ENCODE measurements at places on chromosomes 1 and 21. TPM values are rescaled to one million over a fixed set of nuclear protein-coding genes. Genes with fewer than 3 reads are reported as not detected.

- no peak for DNase-seq
Observed at GRCh38 chr1:189149547-189150375, 1327.9 kb downstream of the BRINP3 start.

GRCh38 chr1:182723200-182723599, 38.8 kb upstream of the RGS8 start:
- no peak for DNase-seq

DNA sequence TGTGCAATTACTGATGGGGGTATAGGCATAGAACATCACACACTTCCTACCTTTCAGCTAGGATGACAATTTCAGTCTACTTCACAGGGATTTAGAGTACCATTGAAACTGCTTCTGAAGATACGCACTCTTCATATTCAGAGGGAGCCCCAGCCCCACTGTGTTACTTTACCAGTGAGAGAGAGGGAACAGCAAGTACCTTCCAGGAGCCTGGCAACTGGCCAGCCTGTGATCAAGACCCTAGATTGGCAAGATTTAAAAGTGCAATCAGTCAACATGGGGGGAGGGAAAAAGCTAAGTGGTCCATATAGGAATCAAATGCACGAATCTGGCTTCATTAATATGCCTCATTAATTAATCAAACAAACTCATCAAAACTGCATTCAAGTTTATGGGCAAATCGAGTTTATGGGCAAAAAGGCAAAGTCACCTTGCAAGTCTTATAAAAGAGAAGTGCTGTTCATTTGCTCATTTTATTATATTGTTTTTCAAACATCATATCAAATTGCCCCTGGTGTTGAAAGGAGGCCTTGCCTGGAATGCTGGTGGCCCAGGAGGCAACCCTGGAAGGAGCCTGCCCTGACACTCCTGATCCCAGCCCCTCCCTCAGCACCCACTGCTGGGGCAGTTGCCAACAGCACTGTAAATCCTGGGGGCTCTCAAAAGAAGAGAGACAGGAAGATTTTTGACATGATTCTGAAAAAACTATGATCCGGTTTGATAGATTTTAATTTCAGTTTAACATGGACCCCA, 184.9 kb upstream of the DPT start:
- no peak for DNase-seq

DNA sequence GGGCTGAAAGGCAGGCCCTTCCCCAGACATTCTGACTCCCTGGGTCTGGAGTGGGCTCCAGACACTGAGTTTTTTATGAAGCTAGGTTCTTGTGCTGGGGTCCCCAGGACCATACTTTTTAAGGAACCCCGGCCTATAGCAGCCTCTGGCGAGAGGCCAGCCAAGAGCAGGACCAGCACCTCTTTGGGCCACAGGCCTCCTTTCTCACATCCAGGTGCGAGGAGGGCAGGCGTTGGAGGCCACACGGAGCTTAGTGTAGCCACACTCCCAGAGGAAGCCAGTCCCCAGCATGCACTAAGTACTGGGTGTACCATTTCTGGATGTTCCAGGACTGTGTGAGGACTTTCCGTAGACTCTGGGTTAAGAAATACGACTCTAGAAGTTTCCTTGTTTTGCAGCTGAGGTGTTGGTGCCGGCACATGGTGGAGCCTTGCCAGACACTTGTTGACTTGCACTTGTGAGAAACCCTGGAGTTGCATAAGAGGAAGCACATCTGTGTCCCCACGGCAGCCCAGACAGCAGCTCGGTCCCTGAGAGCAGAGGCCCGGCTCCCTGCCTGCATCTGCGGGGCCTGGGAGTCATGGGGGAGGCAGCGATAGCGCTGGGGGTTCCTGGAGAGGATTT, 122.2 kb upstream of the VAMP3 start:
- no peak for DNase-seq

- no peak for DNase-seq
Observed at GRCh38 chr1:205375835-205376545, 19.3 kb upstream of the KLHDC8A start.

ANKRD35 gene
- 0.64 TPM for total RNA-seq

DNA sequence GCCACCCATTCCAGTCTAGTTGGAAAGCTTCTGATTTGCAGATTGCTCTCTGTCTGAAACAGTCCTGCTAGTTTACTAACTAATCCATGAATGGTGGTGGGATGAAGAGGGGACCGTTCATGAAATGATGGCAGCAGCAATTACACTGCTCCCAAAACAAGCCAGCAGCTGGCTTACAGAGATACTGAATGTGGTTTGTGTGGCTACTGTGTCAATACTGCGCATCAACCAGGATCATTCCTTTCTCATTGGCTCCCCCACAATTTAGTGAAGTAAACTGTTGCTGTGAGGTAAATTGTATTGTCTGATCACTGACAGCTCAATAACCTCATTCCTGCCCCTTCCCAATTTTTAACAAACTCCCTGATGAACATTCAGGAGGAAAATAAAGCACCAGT, 191.3 kb upstream of the LMO4 start:
- DNase-seq: no peak

UMODL1 gene
- not detected for total RNA-seq

PRELP gene
- not detected for total RNA-seq

PSMB2 gene
- 107 TPM for total RNA-seq

SPRR1B gene
- total RNA-seq: not detected

OR10Z1 gene
- total RNA-seq: not detected

IPP gene
- total RNA-seq: 16.7 TPM

GRCh38 chr1:28518745-28519341, 13.0 kb downstream of the RCC1 start:
- peak; percentile 67 for DNase-seq

- no peak for DNase-seq
Observed at GRCh38 chr1:14435368-14436023, 163.0 kb upstream of the KAZN start.

- DNase-seq: no peak
Observed at GRCh38 chr1:200856716-200857357, 15.9 kb upstream of the GPR25 start.

- no peak for DNase-seq
Observed at GRCh38 chr1:67169932-67170331, 3.7 kb downstream of the IL23R start.

CENPS gene
- total RNA-seq: 30.6 TPM

DNA sequence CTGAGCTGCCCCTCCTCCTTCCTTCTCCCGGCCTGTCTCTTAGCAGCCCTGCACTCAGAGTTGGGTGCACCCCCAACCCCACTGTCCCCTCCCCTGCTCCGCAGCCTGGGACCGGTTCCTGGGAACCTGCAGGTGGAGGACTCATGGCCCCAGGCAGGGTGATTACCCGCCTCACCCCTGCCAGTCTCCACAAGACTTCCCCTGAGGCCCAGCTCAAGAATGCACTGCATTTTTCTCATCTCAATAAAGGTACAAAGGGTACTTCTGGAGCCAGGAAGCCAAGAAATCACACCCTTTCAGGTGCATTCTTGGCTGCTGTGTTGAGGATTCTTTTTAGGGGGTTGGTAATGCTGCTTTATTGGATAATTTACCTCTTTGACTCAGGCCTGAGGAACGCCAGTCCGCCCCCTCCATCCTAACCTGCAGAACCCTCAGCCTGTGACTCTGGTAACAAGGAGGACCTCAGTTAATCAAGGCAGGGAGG, 126.3 kb upstream of the TMPRSS2 start:
- DNase-seq: no peak

- DNase-seq: no peak
Observed at GRCh38 chr1:233675893-233676292, 62.0 kb downstream of the KCNK1 start.

Measured in activated naive CD8-positive, alpha-beta T cell treated with anti-CD3 and anti-CD28 coated beads for 36 hours (primary cell).